Stimulated activated CD8-positive, alpha-beta memory T cell treated with anti-CD3 and anti-CD28 coated beads, Interleukin-12 subunit alpha, Interleukin-12 subunit beta, amount 100 ng/mL, for 1 hour (primary cell): ENCODE measurements at places on chromosomes 1 and 21.

- DNase-seq: no peak
Measured at GRCh38 chr1:226736908-226737818, 1.9 kb downstream of the ITPKB start.

GRCh38 chr21:16794950-16795349, 717.9 kb upstream of the CXADR start:
- no peak for DNase-seq

GRCh38 chr1:226738995-226739695, at the start of gene ITPKB:
ITPKB (minus strand) TSS chr1:226739282; CDS start chr1:226737458, 1,824 bp downstream.
- DNase-seq: peak; percentile 49

- DNase-seq: peak; percentile 67
Measured at GRCh38 chr1:21334214-21335087, 44.2 kb upstream of the ECE1 start.

- DNase-seq: no peak
Measured at GRCh38 chr1:201515895-201516294, 9.0 kb upstream of the CSRP1 start.

DNA sequence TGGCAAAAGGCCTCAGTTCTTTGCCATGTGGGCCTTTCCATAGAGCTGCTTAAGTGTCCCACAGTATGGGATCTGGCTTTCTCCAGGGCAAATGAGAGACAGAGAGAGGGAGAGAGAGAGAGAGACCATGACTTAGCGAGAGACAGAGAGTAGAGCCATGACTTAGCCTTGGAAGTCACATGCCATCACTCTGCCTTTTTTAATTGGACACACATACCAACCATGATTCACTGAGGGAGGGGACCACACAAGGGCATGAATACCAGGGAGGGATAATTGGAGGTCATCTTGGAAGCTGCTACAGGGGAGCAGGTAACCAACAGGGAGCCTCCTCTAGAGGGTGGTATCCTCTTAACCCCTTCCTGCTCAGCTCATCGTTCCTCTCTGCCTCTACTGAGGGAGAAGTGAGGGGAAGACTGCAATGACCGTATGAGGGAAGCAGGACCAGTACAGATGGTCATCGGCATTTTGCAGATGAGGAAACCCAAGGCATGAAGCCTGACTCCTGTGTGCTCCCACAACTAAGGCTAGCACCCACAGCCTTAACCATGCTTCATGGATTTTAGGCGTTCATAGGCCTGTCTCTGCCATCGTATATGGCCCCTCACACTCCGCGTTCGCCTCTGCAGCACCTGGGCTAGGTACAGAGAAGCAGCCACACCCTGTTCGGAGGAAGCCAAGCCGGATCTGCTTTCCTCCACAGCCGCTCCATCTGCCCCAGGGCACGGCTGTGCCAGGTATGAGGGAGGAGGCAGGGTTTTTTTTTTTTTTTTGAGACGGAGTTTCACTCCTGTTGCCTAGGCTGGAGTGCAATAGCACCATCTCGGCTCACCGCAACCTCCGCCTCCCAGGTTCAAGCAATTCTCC, 38.6 kb downstream of the MEF2D start:
- no peak for DNase-seq

- DNase-seq: no peak
Measured at GRCh38 chr1:6724517-6725141, 23.0 kb upstream of the DNAJC11 start.

DNA sequence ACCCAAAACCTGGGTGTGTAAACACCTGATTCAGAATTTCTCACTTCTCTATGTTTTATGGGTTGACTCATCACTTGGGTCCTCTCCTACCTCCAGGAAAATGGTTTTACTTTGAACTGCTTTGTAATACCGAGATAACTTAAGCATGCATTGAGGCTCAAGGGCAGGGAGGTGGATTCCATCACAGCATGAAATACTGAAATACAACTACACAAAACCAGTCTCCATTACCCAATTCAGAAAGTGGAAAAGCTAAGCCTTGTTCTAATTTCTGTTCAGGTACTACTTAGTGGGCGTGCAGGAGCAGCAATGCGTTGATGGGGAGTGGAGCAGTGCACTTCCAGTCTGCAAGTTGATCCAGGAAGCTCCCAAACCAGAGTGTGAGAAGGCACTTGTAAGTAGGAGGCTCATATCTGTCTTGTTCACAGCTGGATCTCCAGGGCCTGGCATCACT, 6.1 kb upstream of the C4BPA start:
- DNase-seq: no peak
